ENCODE measurements at places on chromosomes 13 and 19.
A peak's percentile ranks its signal among the peaks of the same experiment; 100 is the strongest.

GRCh38 chr19:50928831-50929230, 17.6 kb upstream of the KLK4 start:
- DNase-seq = no peak

DNA sequence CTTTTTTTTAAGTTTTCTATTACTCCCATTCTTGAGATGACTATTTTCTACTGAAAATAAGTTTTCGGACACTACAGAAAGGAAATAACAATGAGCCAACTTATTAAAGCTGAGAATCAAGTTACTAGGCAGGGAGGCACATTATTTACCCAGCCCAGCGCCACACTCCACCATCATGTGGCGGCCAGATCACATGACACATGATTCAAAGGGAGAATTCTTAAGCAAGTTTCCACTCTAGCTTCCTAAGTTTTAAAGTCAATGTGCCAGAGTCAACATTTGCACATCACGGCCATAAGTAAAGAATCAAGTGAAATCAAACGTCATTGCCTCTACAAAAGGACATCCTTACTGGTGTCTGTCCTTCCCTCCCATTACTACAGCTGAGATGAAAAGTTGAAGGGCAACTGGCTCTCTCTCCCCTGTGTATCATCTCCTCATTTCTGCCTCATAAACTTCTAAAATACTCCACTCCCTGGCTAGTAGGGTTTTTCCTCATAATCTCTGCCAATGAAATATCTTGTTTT, 81.7 kb downstream of the KLF12 start:
- no peak for DNase-seq

- no peak for DNase-seq
These were observed 350.6 kb downstream of the LIG4 start for GRCh38 chr13:107864543-107865317.

- DNase-seq = no peak
These were observed 250.7 kb downstream of the KCTD12 start for GRCh38 chr13:76635232-76636230.

- DNase-seq = peak; percentile 81
These were observed 12.3 kb downstream of the HRC start for GRCh38 chr19:49142866-49143335.

DNA sequence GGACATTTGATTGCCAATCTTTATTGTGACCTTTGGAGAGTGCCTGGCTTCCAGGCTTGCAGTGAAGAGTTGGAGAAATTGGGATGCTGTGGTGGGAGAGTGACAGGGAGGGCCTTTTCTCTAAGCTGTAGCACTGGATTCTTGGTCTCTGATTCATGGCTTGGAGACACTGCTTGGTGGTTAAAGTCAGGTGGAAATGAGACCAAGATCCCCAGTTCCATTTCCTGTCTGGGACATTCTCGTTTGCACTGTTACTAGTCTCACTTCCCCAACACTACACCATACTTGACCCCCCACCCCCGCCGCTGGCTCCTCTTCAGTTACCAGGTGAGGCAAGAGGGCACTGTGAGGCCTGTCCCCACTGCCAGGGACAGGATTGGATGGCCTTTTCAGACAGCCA, 2.9 kb downstream of the SUPT5H start:
- no peak for DNase-seq

GRCh38 chr13:73608157-73608516, 526.1 kb downstream of the KLF12 start:
- DNase-seq = no peak

DNA sequence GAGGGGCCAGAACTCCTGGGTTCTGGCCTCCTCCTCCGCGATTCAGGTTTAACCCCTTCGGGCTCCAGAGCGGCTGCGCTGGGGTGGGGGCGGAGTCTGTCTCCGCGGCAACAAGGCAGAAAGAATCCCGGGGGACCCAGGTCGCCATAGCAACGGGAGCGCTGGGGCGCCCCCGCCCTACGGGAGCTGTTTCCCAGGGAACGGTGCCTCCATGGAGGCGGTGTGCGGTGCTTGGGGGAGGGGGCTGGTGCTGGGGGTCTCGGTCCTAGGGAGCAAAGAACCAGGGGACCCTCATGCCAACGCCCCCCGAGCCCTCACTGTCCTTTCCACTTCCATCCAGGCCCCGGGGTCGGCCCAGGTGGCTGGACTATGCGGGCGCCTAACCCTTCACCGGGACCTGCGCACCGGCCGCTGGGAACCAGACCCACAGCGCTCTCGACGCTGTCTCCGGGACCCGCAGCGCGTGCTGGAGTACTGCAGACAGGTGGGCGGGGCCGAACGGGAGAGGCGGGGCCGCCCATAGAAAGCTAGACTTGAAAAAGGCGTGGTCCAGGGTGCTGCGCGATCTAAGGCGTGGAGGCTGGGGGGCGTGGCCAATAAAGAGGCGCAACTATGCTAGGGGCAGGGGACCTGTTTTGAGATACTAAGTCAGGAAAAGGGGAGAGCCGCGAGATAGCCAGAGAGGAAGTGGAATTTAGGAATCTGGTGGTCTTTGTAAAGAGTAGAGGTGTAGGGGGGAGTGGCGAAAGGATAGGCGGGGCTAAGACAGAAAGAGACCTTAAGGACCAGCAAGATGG, 1.2 kb downstream of the APLP1 start:
- DNase-seq = peak; percentile 93

DNA sequence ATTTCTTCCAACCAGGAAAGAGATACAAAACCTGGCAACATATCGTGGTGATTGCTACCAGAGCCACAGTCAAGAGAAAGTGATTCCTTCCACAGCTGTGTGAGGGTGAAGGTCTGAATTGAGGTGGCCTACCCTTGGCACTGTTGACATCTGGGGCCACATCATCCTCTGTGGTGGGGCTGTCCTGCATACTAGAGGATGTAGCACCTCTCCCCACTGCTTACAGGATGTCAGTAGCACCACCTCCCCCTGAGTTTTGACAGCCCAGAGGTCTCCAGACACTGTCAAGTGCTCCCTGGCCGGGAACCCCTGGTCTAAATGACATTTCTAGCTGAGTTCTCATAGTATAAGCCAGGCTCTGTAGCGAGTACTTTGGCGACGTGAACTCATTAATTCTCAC, 15.5 kb downstream of the PTGER1 start:
- no peak for DNase-seq

GRCh38 chr19:814152-815078, 7.3 kb downstream of the PLPPR3 start:
- DNase-seq = no peak

DNA sequence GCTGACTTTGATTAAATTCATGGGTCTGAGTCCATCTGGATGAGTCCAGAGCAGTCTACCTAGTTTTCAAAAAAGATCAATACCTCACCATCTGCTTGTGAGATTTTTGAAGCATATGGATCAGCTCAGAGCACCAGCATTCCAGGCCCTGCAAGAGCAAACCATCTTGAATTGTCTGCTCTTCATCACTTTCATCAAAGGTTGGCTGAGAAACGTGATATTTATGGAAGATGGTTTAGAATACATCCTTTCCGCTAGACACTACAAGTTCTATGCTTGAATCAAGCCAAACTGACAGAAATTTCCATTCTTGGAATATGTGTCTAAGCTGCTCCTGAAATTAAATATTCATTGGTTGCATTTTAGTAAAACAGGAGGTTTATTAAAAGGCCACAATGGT, 190.3 kb downstream of the KCNRG start:
- DNase-seq = no peak

DNA sequence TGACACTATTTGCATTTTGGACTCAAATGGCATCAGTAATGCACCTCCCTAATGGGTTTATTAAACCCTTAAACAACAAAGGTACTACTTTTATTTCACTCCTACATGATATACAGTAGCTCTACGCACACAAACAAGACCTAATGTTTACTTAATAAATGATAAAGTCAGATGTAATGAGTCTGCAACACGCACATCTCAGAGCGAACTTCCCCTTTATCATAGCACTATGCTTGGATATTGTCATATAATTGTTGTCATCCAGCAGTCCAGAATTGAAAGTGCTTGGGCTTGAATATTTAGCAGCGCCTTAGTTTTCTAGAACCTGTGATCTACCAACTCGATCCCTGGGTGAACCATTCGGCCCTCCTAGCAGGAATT, 772 bp downstream of the PARP4 start:
- DNase-seq = no peak

- no peak for DNase-seq
These were observed 12.6 kb downstream of the DNASE2 start for GRCh38 chr19:12868540-12869112.

GRCh38 chr13:79905018-79905417, 424.1 kb downstream of the NDFIP2 start:
- DNase-seq = no peak

- DNase-seq = no peak
These were observed 14.0 kb downstream of the ZNF114 start for GRCh38 chr19:48283908-48284307.

Measured in head of caudate nucleus (tissue), 42 donors.